ENCODE measurements at places on chromosomes 11 and 22.
A peak's percentile ranks its signal among the peaks of the same experiment; 100 is the strongest.

- no peak for DNase-seq
These were observed 97.6 kb upstream of the B3GAT1 start for GRCh38 chr11:134509381-134510232.

DNA sequence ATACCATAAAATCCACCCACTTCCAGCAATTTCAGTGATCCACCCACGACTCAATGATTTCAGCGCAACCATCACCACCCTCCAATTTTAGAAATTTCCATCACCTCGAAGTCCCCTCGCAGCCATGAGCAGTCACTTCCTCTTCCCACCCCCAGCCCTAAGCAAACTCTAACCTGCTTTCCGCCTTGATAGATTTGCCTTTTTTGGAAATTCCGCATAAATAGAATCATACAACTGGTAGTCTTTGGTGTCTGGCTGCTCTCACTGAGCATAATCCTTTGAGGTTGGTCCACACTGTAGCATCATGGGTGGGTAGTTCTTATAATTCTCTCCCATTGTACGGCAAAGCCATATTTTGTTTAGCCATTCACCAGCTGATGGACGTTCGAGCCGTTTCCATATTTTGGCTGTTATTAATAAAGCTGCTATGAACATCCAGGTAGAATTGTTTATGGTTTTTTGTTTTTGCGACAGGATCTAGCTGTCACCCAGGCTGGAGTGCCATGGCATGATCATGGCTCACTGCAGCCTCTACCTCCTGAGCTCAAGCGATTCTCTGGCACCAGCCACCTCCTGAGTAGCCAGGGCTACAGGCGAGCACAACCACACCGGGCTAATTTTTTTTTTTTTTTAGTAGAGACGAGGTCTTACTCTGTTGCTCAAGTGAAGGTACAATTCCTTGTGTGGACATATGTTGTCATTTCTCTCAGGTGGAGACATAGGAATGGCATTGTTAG, 16.0 kb downstream of the PIM3 start:
- DNase-seq, result no peak

- no peak for DNase-seq
These were observed 88.1 kb downstream of the RRAS2 start for GRCh38 chr11:14270690-14271542.

GRCh38 chr22:17974087-17974486, 50.3 kb downstream of the MICAL3 start:
- no peak for DNase-seq

GRCh38 chr11:925158-925495, 543 bp upstream of the AP2A2 start:
- DNase-seq, result no peak

GRCh38 chr11:96061730-96062129, 137.8 kb upstream of the MTMR2 start:
- DNase-seq, result no peak

DNA sequence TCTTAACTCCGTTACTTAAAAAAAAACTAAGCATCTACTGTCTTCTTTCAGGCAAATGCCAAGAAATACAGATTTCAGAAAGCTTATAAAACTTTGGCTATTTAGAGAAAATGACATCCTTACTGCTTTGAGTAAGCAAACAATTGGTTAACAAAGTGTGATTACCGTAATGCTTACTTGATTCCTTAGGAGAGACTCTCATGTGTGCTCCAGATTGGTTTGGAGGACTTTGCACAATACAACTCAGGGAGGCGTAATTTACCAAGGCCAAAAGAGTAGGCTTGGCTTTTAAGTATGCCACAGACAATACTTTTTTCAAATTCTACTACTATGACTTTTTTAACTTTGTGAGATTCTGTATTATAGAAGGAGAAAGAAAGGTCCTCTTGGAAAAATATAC, 76.9 kb upstream of the ALKBH3 start:
- DNase-seq, result no peak

DNA sequence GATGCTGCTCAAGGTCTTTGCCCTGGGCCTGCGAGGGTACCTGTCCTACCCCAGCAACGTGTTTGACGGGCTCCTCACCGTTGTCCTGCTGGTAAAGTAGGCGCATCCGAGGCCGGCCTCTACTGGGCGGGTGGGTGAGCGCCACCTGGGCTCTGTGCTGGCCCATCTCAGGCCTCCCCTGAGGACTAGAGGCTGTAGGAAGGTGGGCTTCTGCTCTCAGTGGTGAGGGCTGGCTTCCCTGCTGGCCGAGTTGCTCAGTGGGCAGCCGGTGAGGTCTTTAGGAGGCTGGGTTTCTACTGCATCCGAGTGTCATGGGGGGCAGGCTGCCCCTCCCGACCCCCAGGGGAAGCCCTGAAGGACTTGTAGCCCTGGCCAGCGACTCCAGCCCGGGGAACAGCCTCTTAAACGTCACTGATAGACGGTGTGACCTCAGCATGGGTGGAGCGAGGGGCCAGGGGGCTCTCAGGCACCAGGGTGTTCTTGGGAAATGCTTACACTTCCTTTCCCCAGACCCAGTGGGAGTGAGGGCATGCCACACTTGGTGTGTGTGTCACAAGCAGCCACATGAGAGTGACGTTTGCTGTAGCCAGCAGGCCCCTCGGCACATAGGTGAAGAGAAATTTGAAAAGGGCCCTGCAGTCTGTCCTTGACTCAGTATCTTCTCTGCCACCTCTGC, 30.3 kb downstream of the TPCN2 start:
- no peak for DNase-seq

DNA sequence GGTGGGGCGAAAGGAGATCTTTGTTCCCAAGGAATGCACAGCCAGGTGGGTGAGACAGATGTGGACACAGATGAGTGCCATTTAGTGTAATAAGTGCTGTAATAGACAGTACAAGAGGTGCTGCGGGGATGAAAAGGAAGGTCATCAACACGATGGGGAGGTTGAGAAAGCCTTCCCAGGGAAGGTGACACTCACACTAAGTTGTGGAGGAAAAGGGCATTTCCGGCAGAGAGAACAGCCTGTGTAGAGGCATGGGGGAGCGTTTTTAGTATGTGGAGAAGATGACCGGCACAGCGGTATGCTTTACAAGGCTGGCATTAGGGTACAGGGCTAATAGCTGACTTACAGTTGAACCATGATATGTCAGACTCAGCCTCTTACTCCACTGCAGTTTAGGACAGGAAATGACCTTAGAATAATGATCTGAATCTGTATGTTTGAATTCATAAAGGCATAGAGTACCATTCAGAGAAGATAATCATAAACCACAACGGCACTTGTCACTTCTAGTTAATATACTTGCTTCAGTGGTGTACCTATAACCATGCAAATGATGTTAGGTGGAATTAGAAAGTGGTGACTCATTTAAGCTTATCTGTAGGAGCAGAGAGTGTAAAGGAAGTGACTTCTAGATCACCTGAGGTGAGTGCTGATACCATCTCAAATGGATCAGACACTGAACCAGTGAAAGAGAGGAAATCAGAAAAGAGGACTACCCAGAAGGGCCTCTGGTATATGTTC, 60.6 kb downstream of the FAM83F start:
- DNase-seq, result no peak

DNA sequence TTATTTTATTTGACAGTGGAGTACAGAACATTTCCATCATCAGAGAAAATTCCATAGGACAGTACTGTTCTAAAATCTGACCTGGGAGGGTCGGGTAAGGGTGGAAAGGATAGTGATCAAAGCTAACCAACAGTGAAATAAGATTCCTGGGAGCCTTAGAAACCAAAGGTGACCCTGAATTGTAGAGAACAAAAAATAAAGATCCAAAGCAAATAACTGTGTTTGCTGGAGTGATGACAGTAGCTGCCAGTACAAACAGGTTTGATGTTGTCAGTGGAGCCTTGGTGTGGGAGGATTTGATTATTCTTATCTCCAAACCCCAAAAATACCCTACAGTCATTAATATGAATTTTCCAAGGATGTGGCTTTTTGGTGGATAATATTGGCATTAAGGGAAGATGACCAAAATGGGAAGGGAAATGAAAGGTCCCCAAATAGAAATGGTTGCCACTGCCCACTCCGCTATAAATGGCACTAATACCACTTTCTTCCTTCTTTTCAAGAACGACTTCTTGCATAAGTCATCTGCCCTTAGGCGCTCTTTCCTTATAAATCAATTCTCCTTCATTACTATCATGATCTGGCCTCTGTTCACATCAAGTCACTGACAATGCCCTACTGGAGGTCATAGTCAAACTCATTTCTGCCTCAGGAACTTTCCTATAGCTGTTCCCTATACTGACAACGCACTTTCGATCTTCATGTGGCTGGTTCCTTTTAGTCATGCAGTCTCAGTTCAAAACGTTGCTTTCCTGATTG, 44.4 kb downstream of the EHF start:
- DNase-seq, result no peak

GRCh38 chr11:8192016-8192895, 23.4 kb upstream of the RIC3 start:
- DNase-seq, result peak; percentile 1

DNA sequence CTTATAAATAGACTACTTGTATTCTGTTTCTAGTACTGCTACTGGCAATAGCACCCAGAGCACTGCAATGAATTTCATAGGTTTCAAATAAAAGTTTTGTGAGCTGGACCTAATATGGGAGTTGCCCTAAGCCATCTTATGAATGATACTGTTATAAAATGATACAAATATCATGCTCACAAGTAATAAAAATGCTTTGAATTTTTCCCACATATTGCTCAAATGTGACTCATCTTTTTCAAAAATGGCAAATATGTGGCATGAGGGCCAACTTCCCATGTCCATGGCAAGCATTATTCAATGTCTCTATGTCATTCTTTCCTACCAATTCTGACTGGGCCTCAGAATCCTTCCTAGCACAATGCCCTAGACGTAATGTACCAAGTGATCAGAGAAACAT, 137.6 kb downstream of the TRPC6 start:
- no peak for DNase-seq

GRCh38 chr11:103985041-103985440, 51.4 kb upstream of the DDI1 start:
- DNase-seq, result no peak

DNA sequence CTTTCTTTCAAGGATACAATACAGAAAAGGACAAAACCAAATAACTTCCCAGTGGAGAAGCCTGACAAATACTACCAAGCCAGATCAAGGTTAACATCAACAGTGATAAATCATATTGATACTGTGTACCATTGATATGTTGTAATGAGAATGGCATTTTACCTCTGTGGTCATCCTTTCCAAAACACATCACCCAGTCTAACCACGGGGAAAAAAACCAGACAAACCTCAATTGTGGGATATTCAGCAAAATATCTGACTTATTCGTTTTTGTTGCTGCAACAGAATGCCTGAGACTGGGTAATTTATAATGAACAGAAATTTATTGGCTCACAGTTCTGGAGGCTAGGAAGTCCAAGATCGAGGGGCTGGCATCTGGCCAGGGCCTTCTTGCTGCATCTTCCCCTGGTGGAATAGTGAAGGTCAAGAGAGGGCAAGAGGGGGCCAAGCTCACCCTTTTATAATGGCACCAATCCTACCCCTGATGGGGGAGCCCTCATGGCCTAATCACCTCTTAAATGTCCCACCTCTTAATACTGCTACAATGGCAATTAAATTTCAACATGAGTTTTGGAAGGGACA, 66.1 kb downstream of the FAM76B start:
- no peak for DNase-seq

DNA sequence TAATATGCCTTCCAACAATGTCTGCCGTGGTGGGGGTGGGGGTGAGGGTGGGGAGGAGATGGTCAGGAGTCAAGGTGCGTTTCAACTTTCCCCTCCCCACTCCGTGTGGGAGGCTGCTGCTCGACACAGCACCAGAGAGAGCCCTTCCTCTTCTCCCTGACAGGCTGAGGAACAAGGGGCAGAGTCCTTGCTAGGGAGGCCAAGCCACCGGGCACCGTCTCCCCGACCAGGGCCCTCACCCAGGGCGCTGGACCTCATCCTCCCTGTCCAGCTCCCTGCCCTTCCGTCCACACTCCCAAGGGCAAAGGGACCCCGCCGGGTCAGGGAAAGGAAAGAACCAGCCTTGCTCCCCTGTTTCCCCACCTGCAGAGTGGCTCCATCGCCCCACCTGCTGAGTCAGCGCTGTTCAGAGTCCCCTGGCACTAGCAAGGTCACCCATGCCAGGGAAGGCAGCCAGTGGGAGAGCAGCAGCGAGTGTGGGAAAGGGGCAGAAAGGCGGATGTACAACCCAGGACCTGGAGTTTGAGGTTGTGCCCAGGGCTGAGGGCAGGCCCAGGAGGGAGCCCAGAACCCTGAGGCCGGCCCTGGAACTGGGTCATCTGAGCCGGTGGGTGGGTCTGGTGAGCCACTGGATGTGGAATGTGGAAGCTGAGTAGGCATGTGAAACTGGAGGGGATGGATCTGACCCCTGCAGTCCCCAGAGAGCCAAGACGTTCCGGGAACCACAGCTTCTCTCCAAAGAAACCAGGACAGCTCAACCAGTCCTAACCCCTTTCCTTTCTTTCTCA, 47.2 kb downstream of the BUD13 start:
- DNase-seq, result no peak

DNA sequence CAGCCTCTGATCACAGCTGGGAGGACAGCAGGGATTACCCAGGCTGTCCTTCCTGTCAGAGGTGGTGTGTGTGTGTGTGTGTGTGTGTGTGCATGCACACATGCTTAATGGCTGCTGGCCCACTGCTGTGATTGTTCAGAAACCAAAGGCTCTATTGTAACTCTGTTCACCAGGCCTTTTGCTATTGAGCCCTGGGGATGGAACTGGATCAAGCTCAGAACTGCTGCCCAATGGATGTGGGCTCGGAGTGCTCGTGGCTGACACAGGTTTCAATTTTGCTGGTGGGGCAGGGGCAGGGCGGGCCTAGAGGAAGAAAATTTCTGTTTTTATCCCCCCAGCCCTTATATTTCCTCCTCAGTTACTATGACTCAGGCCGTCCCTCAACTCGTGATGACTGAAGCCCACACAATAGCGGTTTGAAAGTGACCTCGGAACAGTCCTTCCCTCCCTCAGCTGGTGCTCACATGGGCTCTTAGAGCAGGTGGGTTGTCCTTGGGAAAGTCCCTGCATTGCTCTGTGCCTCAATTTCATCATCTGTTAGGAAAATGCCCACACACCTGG, 359.3 kb downstream of the TENM4 start:
- DNase-seq, result no peak

DNA sequence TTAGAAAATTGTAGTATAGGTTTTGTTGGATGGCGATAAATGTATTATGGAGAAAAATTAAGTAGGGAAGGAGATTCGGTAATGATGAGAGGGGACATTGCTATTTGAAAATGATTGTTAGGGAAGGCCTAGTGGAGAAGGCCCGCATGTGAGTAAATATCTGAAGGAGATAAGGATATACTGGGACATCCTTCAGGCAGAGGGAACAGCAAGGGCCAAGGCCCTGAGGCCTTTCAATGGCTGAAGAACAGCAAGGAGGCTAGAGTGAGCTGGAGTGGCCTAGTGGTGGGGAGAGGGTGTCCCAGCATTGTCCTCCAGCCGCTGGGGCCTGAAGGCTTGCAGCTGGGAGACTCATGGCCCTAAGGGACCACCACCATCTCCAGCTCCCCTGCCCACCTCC, 23.2 kb upstream of the ARRB1 start:
- DNase-seq, result no peak

Measured in GOT3 (cell line).